ENCODE measurements at places on chromosomes 4 and X.

DNA sequence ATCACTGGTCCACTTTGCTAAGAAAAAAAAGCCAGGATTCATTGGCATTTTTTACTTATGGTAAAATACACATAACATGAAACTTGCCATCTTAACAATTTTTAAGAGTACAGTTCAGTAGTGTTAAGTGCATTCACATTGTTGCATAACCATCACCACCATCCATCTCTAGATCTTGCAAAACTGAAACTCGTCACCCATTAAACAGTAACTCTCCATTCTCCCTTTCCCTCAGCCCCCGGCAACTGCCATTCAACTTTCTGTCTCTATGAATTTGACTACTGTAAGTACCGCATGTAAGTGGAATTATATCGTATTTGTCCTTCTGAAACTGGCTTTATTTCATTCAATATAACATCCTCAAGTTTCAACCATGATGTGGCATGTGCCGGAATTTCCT is 56.3 kb upstream of the LNX1 start:
- no peak for DNase-seq

GRCh38 chr4:109820563-109820962 is 5.0 kb downstream of the GAR1 start:
- DNase-seq = no peak

DNA sequence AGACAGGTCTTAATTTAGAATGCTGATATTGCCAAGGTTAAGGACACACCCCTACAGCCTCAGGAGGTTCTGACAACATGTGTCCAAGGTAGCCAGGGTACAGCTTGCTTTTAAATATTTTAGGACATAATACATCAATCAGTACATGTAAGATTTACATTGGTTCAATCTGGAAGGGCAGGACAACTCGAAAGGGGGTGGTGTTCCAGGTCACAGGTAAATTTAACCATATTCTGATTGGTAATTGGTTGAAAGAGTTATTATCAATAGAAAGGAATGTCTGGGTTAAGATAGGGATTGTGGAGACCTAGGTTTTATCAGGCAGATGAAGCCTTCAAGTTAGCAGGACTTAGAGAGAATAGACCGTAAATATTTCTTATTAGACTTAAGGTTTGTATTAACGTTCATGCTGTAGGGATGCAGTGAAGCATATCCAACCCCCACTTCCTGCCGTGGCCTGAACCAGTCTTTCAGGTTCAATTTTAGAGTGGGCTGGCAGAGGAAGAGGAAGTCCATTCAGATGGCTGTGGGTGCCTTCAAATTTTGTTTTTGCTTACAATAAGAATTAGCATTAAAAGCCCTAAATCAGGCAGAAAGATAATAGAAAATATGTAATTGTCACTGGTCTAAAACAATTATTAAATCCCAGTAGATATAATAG is 136.5 kb upstream of the GALNTL6 start:
- DNase-seq = peak; percentile 73

GRCh38 chr4:818106-818921 is 7.6 kb downstream of the CPLX1 start:
- DNase-seq = no peak

GRCh38 chr4:36208893-36209473 is 35.3 kb downstream of the ARAP2 start:
- DNase-seq = no peak

- peak; percentile 68 for DNase-seq
Measured at GRCh38 chr4:152594978-152595925, 59.4 kb upstream of the FBXW7 start.
